ENCODE measurements at places on chromosomes 5 and 9.

GRCh38 chr5:91225848-91226686, 157.1 kb downstream of the ARRDC3 start:
- peak; percentile 38 for DNase-seq

- DNase-seq, result no peak
Measured at GRCh38 chr9:109118808-109119438, 824 bp downstream of the TMEM245 start.

DNA sequence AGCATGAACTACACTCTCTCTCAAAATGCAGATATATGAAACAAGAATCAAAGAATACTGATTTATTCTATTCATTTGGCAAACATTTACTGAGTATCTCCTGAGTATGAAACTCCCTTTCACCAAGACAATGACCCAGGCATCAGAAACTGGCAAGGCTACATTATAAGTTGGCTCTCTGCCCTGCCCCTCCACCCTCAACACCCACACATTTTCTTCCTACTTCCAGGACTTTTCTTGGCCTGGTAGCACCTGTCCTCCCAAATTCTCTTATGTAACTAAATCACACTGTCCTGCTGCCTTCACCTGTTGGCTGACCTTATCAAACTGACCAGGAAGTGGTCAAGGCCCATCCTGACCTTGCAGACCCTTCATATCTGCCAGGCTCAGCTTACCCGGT, 3.5 kb downstream of the RASEF start:
- DNase-seq, result no peak

GRCh38 chr9:136729144-136729543, 13.6 kb downstream of the LCN10 start:
- no peak for DNase-seq

- DNase-seq, result no peak
Measured at GRCh38 chr5:124593952-124594351, 152.5 kb downstream of the ZNF608 start.

- no peak for DNase-seq
Measured at GRCh38 chr5:32753765-32754164, 42.6 kb downstream of the NPR3 start.

DNA sequence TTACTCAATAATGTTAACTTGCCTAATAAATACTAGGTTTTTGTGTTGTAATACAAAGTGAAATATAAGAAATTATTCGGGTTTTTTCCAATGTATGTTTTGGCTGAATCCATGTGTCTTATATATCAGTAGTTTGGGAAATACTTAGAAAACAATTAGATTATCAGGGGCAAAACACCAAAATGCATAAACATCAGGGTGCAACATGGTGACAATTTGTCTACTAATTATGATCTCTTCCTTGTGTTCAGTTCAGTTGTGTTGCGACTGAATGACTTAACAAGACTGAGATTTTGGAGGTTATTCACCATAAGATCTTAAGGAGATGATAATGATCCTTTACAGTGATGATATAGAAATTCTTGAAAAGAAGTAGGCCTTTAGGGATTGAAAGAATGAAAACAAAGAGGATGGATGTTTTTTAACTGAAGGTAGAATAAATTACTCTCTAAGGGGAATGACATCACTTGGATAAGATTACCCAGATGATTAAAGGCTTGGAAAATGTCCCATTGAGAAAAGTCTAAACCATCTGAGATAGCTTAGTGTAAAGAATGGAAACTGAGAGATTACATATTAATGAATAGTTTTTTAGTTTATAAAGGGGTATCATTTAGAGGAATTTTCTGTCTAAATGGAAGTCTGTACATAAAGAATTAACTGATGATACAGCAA, 415.8 kb downstream of the SPATA31D1 start:
- DNase-seq, result no peak

GRCh38 chr5:72871366-72872024, 55.0 kb downstream of the TNPO1 start:
- DNase-seq, result no peak

GRCh38 chr5:85000671-85001070, 616.0 kb upstream of the EDIL3 start:
- no peak for DNase-seq

DNA sequence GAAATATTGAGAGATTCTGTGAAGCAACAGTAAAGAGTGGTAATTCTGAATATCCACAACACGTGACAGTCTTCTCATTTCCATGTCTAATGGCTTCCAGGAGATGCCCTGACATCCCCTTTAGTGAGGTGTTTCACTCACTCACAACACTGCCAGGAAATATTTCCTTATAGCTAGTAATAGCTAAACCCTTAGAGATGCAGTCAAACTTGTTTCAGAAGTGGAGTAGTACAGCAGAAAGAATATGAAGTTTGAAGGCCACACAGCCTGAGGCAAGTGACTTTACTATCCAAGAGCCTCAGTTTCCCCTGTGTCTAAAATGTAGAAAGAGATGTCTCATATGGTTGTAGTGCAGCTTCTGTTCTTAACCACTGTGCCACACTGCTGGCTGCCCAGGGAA, 139.2 kb downstream of the CDK5RAP2 start:
- no peak for DNase-seq

GRCh38 chr9:97695995-97696802, 941 bp downstream of the XPA start:
- DNase-seq, result no peak

DNA sequence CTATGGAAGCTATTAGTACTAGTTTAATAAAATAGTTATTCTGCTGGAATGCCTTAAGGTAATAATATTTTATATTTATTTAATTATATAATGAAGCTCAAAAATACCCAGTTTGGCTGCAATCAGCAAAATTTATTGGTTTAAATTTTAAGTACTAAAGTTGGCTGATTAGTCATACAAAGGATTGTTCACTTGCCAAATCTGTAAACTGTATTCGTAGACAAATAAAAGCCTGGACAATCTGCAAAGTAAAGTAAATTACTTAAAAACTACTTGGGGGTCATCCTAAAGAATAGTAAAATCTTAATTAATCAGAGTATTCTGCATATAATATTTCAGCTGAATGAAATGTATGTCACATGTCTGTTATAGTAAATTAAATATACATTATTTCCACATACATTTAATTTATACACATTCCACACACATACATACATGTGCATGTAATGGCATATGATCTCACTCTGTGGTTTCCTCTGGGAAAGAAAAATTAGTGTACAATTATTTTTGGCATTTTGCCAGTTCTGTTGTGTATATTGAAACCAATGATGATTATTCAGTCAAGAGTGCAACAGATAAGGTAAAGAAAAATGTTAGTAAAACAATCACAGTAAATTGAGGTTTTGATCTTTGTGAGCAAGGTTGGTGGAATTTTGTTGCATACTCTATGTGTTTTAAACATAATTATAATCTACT, 455.9 kb downstream of the CDH9 start:
- DNase-seq, result no peak

DNA sequence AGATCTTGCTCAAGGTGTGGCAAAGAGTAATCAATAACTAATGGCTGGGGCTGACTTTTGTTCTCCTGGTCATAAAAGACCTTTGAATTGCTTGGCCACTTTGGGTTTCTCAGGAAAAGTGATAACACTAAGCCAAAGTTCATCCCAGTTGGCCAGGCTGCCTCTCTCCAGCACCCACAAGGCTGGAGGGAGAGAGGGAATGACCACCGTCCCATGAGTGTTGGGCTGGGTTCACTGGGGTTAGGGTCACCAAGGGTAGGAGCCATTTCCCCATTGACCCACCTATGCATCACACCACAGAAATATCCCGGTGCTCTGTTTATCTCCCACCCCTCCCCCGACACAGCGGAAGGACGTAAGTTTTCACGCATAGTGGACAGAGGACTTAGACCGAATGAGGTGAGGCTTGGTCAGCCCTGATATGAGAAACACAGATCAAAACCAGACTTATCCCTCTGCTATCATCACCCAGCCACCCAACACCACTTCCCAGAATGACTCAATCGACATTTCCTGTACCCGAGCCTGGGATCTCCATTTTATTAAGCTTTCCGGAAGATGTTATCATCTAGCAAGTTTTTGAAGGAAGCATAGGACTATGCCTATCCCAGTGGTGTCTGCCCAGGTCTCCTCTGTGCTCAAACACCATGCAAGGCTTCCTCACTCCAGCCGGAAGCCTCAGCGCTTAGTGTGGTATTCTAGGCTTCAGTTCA, 27.0 kb upstream of the PPARGC1B start:
- no peak for DNase-seq

DNA sequence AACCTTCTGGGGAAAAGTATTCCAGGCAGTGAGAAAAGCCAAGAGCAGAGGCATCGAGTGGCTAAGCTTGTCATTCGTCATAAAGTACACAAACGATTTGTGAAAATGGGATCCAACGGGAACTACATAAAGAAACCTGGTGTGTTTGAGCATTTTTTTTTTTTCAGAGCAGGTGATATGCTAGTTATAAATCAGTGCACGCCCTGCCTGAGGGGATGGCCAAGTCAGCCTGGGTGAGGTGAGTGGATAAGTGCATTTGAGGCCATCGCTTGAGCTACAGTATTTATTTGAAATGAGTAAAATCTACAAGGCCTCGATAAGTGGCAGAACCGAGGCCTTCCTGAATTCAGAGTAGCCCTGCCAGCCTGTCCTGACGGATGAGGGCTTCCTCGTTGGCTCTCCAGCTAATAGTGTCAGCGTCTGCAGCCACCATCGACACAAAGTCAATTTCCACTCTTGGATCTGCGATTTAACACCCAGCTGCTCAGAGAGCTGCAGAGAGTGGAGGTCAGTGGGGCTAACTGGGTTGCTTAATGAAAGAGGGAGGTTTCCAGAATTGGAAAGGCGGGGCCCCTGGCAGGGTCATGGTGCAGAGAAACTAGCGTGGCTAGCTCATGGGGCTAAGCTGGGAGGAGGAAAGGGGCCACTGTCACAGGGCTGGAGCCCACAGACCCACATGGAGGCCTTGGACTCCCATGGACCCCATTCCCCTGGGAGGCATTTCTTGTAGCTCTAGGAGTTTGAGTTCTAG, 27.3 kb downstream of the PPARGC1B start:
- no peak for DNase-seq

GRCh38 chr5:78430866-78431265, 70.4 kb downstream of the SCAMP1 start:
- DNase-seq, result no peak

DNA sequence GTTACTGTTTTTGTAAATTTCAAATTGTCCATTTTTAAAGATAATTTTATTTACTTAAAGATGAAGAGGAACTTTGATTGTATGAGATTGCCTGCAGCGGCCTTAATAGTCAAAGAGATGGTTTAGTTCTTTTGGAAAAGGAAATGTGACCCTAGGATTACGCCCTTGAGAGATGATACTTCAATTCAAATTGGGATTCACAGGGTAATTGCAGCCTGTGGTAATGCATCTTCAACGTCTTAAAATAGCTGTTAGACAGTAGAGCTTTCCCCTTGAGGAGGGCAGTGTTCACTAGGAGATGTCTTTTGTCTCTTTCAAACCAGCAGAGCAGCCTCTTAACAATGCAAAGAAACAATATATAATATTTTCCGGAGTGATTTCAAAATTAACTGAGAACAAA, 127.1 kb downstream of the TAF11L14 start:
- DNase-seq, result no peak

- DNase-seq, result no peak
Measured at GRCh38 chr9:9846557-9846956, 766.2 kb downstream of the PTPRD start.

DNA sequence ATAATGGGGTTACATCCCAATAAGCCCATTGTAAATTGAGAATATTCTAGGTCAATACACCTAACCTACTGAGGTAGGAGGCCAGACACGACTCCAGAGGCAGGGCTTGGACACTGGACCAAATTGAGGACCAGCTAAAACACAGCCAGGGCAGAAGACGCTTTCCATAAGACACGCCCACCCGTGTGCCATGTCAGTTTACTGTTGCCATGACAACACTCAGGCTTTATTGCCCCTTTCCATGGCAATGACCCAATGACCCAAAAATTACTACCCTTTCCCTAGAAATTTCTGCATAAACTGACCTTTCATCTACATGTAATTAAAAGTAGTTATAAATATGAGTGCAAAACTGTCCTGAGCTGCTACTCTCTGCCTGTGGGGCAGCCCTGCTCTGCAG, 31.5 kb downstream of the SLC22A4 start:
- DNase-seq, result no peak

GRCh38 chr5:142959683-142960657, 189.8 kb downstream of the ARHGAP26 start:
- DNase-seq, result no peak

DNA sequence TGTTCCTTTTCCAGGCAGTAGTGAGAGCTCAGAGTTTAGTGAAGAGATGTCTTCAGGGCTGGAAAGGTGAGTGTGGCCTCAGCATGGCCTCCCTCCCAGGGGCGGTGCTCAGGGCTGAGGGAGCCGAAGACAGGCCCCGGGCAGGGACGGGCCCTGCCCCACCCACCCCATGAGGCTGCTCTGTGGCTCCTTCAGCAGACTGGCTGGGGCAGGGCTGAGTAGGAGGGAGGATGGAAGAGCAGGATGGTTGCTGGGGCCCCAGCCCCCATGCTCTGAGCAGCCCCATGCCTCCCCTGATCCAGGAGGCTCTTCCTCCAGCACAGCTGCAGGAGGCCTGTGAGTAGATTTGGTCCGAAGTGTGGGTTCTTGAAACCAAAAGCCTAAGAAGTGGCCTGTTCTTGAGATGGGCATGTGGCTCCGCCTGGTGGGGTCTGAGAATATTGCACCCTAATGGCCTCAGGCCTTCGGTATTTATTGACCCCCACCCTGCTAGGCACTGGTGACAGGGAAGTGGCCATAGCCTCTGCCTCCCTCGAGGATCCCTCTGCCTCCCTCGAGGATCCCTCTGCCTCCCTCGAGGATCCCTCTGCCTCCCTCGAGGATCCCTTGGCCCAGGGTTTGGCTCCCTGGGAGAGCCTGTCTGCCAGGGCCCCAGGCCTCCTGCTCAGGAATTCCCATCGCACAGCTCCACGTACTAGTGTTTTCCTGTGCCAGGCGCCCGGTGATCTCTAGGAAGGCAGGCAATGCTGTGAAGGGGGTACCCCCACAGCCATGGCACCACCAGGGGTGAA, 65.4 kb upstream of the GARNL3 start:
- peak; percentile 71 for DNase-seq

DNA sequence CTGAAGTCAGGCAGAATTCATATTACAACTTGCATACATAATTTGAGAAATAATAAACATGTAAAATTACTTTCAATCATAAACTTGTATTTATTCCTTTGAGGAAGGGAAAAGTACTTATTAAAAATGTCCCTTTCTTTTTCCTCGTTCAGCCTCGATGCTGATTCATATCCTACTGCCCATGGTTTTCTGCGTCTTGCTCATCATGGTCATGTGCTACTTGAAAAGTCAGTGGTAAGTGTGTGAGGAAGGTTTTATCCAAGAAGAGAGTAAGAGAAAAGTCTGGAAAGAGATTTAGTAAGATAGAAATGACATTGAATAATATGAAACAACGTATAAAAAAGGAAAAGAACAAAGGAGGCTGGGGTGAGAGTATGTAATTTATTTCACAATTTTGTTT, 85.9 kb downstream of the OSMR start:
- DNase-seq, result no peak

- DNase-seq, result peak; percentile 38
Measured at GRCh38 chr5:112604732-112605630, 132.7 kb upstream of the APC start.

- no peak for DNase-seq
Measured at GRCh38 chr5:45578270-45578669, 117.9 kb downstream of the HCN1 start.

GRCh38 chr9:93020771-93021670, 37.5 kb upstream of the SUSD3 start:
- DNase-seq, result no peak

Data from head of caudate nucleus (tissue), 42 donors.